Fibroblast of skin of left biceps (primary cell): ENCODE measurements at places on chromosomes 2 and 18.

- no peak for DNase-seq
Measured at GRCh38 chr18:7370375-7370774, 139.5 kb downstream of the LRRC30 start.

GRCh38 chr2:144469798-144470197 is 50.1 kb downstream of the ZEB2 start:
- DNase-seq: no peak

GRCh38 chr2:155320236-155320635 is 621.7 kb downstream of the KCNJ3 start:
- no peak for DNase-seq

DNA sequence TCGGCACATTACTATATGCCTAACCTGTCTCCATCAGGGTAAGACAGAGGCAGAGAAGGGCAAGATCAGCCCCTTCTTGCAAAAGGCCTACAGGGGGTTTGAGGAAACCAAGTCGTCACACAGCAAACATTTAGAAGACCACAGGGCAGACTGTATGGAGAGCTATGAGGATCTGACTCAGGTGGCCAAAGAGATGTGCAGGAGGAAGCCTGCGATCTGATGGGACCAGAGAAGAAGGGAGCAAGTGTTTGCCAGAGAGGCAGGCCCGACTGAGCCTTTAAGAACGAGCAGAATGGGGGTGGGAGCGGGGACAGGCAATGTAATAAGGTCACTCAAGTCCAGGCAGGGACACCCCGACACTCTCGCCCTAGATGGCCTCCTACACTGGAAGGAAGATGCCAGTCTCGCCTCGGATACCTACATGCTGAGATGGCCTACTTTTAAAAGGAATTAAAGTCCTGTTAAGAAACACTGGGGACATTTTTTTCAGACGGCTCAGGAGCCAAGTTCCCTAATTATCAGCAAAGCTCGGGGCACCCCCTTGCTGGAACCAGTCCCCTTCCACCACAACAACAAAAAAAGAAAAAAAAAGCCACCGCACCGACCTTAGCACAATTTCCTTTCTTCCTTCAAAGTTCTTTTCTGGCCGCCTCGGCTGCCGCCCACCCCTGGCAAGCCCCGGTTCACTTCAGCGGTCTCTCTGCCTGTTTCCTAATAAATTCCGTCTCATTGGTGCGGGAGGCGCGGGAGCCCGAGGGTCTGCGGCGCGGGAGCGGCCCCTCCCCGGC is 1.5 kb downstream of the SFXN5 start:
- DNase-seq: no peak

- no peak for DNase-seq
Measured at GRCh38 chr2:128639120-128639477, 320.4 kb upstream of the HS6ST1 start.

DNA sequence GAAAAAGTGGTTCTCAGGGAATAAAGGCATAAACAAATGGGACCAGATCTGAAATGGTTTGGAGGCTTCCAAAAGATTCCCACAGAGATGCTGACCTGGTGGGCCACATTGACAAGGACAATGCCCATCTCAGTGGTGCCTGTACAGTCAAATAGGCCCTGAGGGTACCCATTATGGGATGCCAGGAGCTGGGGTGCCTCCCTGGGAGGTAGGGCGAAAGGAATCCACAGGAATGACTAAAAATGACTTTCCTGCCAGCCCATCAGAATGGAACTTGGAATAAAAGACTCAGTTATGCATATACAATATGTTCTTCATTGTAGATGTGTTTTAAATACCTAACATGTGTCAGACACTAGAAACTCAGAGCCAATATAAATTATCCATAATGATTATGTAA is 248.5 kb downstream of the RNF144A start:
- DNase-seq: peak; percentile 3

DNA sequence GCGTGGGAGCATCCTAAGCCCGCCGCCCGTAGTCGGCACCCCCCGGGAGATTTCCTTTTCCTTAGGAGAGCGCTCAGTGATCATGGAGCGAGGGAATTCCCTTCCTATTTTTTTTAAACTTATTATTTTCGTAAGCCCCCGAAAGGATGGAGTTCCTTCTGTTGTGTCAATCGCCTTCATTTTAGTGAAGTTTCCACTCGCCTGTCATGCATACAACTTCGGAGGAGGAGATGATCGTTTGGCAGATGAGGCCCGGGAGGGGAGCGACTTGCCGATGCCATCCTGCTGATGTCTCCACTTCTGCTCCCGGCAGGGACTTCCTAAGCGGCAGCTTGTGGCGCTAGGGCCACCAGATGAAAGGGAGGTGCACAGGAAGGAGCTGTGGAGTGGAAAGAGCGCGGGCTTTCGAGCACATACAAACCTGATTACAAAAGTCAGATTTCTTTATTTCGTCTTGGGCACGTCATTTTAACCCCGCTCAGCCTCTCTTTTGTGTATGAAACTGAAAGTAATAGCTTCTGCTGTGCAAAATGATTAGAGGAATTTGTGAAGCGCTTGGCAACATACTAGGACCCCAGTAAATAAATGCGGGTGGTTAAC is at the start of gene ADGRF3:
Gene ADGRF3 (minus strand): TSS at position 336 of the 600 bp plus-strand sequence. CDS start 555 bp downstream, outside the sequence.
- no peak for DNase-seq

GRCh38 chr2:27703638-27704341 is 40.1 kb downstream of the SLC4A1AP start:
- peak; percentile 93 for DNase-seq
